ENCODE measurements at places on chromosomes 5 and 9. TPM values are rescaled to one million over a fixed set of nuclear protein-coding genes. Genes with fewer than 3 reads are reported as not detected.

Gene IL4
- not detected for total RNA-seq

Gene GPR151
- not detected for total RNA-seq

Gene SLC6A18
- total RNA-seq: not detected

Gene TRIM14
- 10.0 TPM for total RNA-seq

Gene FBN2
- total RNA-seq: 17.3 TPM

Gene PRRT1B
- total RNA-seq: 0.97 TPM

Gene CDX1
- not detected for total RNA-seq

Gene TLN1
- total RNA-seq: 115 TPM

Gene TMEM215
- total RNA-seq: not detected

Gene CLIC3
- 3.3 TPM for total RNA-seq

Gene ELAVL2
- total RNA-seq: not detected

Gene RCL1
- total RNA-seq: 41.9 TPM

Gene REEP5
- 136 TPM for total RNA-seq

Gene LURAP1L
- 14.6 TPM for total RNA-seq

Gene ST8SIA4
- total RNA-seq: 1.3 TPM

Gene FAM174A
- 14.9 TPM for total RNA-seq

Gene CTSV
- total RNA-seq: 13.6 TPM

Gene HSPB3
- not detected for total RNA-seq

Gene RNF208
- total RNA-seq: 2.0 TPM

Gene TTC16
- total RNA-seq: not detected

Gene HK3
- not detected for total RNA-seq

Gene ASB6
- 26.2 TPM for total RNA-seq

Gene PCDHA6
- total RNA-seq: not detected

Gene SLC46A2
- not detected for total RNA-seq

Gene WHRN
- 8.1 TPM for total RNA-seq

Gene F2RL2
- total RNA-seq: 5.5 TPM

Gene ARID3C
- total RNA-seq: not detected

Gene ANKRD31
- 0.05 TPM for total RNA-seq

Gene RNF180
- total RNA-seq: 0.21 TPM

Gene CDKN2B-AS1
- total RNA-seq: not detected

Gene TTF1
- total RNA-seq: 18.1 TPM

Gene PCDH12
- total RNA-seq: not detected

Gene SHISAL2B
- total RNA-seq: not detected

Gene GIN1
- total RNA-seq: 4.2 TPM

Gene CENPH
- 35.5 TPM for total RNA-seq

Gene SLC35D2
- total RNA-seq: 18.2 TPM

Gene IL3
- total RNA-seq: not detected

Gene ABHD17B
- total RNA-seq: 18.1 TPM

Gene CNTLN
- total RNA-seq: 7.0 TPM

Gene CDO1
- not detected for total RNA-seq

Gene EQTN
- not detected for total RNA-seq

Gene BARHL1
- not detected for total RNA-seq

Gene BAAT
- 0.43 TPM for total RNA-seq

Gene EFNA5
- 21.3 TPM for total RNA-seq

Gene STING1
- total RNA-seq: 0.85 TPM

Gene PCDHAC2
- total RNA-seq: 3.5 TPM

Gene FAM53C
- 22.2 TPM for total RNA-seq

Gene HBEGF
- total RNA-seq: 7.4 TPM

Gene CA9
- 7.3 TPM for total RNA-seq

Gene QRFP
- not detected for total RNA-seq

Gene NCBP1
- 24.5 TPM for total RNA-seq

Gene KYAT1
- 8.2 TPM for total RNA-seq

Gene HARS2
- total RNA-seq: 36.6 TPM

Data from A549 treated with RU486 at 1 μM for 4 hours (cell line).